NCI-H1694 (cell line): ENCODE measurements at places on chromosomes 2 and 18.

DNA sequence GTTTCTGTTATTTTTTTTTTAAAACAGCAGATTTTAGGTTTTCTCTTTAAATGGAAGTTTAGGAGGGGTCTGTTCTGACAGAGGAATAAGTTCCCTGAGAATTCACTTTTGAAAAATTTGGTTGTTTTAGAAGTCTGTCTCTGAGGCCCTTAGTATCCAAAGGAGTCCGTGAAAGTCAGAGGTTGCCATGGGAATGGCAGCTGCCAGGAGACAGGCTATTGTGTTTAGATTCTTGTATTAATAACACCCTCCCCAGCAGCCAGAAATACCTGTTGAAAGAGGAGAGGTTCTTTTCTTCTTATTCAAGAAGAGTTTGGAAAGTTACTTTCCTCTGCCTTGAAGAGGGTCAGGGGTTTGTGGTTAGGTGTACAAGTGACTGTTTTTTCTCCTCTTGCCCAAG, 29.5 kb downstream of the TNP1 start:
- no peak for DNase-seq

DNA sequence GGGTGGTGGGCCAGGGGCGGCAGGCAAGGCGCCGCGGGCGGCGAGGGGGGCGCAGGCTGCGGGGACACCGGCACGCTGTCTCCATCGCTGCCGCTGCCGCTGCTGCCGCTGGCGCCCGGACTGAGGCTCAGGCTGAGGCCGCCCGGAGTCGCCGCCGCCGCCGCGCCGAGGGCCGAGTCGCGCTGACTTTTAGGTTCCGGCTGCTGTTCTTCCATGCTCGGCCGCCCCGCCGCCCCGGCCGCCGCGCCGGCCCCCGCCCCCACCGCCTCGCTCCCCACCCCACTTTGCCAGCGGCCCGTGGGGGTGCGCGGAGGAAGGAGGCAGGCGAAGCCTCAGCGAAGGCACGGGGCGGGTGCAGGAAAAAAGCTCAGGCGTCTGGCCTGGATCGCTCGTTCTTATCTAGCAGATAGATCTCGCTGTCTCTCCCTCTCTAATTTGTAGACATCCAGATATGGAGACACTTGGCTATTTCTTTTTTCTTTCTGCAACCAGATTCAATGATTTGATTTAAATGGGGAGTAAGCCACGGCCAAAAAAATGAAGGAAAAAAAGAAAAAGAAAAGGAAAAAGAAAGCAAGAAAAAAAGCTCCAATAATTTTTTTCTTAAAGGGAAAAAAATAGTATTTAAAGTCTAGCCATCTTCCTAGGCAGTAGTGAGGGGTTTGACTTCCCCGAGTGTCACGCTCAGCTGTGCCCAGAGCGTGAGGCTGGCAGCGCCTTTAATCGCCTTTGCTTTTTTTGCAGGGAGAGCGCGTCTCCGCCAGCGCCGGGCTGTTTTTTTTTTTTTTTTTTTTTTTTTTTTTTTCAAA, at the start of gene EN1:
EN1 (minus strand) TSS at position 696 of the 809 bp plus-strand sequence; CDS start at position 215, 481 bp downstream.
- no peak for DNase-seq

GRCh38 chr2:219707496-219708285, 80.3 kb downstream of the SLC4A3 start:
- DNase-seq: no peak

DNA sequence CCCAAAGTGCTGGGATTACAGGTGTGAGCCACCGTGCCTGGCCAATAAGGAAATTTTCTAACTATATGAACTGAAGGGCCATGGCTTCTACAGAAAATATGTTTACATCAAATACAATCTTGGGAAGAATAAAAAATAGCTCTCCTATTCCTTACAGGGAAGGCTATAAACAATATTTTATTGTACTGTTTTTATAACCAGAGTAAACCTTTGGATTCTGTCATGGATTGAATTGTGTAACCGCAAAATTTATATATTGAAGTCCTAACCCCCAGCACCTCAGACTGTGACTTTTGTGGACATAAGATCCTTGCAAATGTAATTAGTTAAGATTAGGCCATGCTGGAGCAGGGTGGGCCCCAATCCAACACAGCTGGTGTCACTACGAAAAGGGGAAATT, 8.3 kb downstream of the HSBP1L1 start:
- no peak for DNase-seq

DNA sequence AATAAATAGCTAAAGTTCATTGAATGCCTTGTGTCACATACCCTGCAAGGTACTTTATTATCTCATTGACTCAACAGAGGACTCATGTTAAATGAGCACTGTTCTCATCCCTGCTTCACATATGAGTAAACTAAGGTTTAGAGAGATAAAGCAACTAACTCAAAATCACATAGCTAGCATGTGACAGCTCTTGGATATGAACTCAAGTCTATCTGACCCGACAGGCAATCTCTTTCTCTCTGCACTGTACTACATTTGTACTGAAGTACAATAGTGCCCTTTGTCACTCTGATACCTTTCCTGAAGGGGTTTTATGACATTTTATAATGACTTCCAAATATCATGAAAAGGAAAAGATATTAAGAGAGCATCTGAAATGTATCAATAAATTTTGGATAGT, 297.5 kb upstream of the UBE2E3 start:
- no peak for DNase-seq

- no peak for DNase-seq
Measured at GRCh38 chr2:72028351-72028995, 119.2 kb downstream of the CYP26B1 start.

GRCh38 chr18:48816554-48816953, 134.2 kb downstream of the SMAD7 start:
- DNase-seq: no peak

DNA sequence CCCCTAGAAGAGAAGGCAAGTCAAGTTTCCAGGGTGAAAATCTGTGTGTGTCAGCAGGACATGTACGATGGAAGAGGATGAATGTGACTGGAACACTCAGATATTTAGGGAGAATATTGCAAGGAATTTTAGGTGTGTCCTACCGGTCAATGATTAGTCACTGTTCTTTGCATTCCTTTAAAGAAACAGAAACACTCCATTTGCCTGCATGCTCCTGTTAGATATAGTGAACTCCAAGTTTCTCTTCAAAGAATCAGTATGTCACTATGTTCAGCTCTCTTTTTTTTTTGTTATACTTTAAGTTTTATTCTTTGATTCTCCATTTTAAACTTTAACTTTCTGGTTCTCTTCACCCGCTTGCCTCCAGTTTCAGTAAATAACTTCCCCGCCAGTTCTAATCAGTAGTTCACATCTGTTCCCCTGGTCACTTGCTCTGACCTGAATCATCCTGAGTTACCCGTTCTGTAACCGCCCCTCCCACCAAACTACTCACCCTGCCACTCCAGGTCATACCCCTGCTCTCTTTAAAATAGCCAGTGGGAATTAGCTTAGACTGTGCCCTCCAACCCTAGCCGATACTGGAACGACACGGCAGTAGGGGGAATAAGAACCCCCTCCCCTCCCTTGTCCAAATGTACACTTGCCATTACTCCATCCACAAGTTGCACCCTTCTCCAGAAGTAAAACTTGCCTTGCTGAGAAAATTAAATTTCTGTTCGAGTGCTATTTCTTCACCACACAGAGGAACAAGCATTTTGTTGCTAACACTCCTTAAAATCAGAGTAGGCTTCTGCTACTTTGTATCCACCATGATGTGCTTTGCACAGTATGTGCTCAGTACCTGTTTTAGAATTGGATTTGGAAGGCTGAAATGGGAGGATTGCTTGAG, 268.4 kb downstream of the METTL4 start:
- no peak for DNase-seq

GRCh38 chr2:202574541-202574940, 60.2 kb upstream of the FAM117B start:
- no peak for DNase-seq

DNA sequence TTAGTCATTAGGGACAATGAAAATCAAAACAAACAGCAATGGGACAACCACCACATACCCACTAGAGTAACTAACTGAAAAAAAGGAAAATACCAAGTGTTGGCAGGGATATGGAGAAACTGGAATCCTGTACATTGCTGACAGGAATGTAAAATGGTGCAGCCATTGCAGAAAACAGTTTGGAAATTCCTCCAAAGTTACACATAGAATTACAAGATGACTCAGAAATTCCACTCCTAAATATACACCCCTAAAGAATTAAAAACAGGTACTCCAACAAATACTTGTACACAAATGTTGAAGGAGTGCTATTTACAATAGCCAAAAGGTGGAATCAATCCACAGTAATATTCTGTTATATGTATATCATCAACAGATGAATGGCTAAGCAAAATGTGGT, 110.9 kb downstream of the ROCK1 start:
- no peak for DNase-seq
